Activated CD8-positive, alpha-beta memory T cell treated with anti-CD3 and anti-CD28 coated beads for 24 hours (primary cell): ENCODE measurements at places on chromosomes 3 and 15.

GRCh38 chr3:184630861-184631471, 69.4 kb downstream of the EPHB3 start:
- no peak for DNase-seq

DNA sequence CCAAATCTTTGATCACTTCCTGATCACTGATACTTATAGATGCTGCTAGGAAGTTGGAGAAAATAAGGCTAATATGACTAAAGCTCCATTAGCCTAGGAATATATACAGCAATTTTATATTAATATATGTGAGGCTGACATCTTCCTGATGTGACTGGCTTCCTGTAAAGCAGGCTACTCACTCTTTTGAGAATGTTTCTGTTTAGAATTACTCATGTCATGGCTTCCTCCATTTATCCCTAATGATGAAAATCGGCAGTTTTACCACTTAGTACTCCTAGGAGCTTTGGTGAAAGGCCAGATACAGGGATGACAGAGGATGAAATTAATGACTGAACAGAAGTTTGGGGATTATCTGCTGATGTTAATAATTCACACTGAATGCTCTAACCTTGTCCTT, 3.9 kb upstream of the MAP1A start:
- DNase-seq, result no peak

- DNase-seq, result peak; percentile 4
These were observed 52.6 kb upstream of the RASA2 start for GRCh38 chr3:141434255-141434654.

GRCh38 chr15:70068783-70069565, 28.7 kb downstream of the TLE3 start:
- no peak for DNase-seq

DNA sequence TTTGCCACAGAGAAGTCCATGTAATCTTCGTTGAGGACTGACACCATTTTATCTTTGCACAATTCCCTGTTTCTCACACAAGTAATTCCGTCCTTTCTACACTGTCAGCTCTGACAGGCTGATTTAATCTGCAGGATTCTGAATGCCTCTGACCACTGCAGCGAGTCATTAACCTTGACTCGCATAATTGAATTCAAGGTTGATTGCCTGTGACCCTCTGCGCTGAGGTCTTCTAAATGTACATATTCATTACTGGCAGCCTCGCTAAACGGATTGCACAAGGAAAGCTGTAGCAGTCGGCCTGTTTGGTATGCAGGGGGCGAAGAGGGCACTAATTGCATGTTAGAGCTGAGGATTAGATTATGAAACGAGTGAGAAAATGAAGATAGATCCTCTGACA, 147.8 kb downstream of the SHOX2 start:
- DNase-seq, result no peak

- no peak for DNase-seq
These were observed 7.4 kb upstream of the SLC6A1 start for GRCh38 chr3:10985181-10985580.

- DNase-seq, result no peak
These were observed 100.3 kb upstream of the TPRG1 start for GRCh38 chr3:189071446-189071845.

GRCh38 chr3:190155752-190156151, 35.1 kb upstream of the P3H2 start:
- DNase-seq, result no peak

- peak; percentile 62 for DNase-seq
These were observed 18.8 kb upstream of the SSUH2 start for GRCh38 chr3:8663177-8664061.

- no peak for DNase-seq
These were observed 23.9 kb upstream of the TRA2B start for GRCh38 chr3:185961675-185962232.

- DNase-seq, result no peak
These were observed 14.5 kb downstream of the CDV3 start for GRCh38 chr3:133588035-133588434.

- no peak for DNase-seq
These were observed 300.6 kb downstream of the SATB1 start for GRCh38 chr3:18124501-18124900.

GRCh38 chr15:52103217-52104207, 9.1 kb downstream of the BCL2L10 start:
- DNase-seq, result no peak

DNA sequence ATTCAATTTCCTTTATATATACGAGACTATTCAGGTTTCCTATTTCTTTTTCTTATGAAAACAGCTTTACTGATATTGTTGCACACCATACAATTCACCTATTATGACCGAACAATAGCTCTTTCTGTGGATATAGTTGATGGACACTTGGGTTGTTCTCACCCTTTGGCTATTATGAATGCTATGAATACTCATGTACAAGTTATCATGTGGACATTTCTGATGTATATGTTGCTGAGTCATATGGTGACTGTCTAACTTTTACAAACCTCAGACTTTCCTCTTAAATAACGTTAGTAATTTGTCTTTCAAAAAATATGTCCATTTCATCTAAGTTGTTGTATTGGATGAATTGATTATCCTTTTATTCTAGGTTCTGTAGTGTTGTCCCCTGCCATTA, 15.7 kb upstream of the USF3 start:
- DNase-seq, result no peak

DNA sequence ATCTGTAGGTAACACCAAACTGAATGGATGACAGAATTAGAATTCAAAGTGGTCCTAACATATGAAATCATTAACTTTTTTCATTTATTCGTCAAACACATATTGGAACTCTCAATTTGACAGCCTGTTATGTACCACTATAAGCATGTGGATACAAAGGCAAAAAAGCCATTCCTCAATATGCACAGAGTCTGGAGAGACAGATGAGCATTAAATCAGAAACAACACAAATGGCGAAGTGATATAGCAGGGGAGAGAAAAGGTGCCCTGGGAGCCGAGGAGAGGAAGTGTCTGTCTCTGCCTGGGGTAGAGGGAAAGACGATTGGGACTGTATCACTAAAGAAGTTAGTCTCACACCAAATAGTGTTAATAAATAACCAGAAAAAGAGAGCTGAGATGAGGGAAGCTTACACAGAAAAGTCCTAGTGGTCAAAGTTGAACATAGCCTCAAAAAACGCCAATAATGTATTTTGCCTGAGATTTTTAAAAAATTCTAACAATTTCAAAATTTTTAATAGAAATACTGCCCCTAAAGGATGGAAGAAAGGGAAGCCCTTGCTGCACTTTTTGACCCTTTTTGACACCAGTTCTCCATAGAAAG, 417.5 kb downstream of the TUSC7 start:
- DNase-seq, result no peak

DNA sequence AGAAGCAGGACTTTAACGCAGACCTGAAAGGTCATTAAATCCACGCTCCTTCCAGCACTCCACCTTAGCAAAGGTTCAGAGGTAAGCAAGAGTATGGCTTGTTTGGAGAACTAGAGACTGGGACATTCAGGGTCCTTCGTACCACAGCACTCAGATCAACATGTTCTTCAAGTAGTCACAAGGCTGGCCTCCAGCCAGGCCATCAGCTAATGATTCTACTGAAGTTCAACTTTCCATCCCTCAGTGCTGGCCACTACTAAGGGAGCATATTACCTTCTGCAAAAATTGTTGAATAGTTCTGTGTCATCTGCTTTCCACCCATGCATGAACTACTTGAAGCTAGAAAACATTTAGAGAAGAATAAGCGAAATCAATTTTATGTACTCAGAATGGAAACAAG, 17.6 kb downstream of the CD200R1L start:
- no peak for DNase-seq

GRCh38 chr3:105869531-105869833, 670 bp upstream of the CBLB start:
- DNase-seq, result no peak

DNA sequence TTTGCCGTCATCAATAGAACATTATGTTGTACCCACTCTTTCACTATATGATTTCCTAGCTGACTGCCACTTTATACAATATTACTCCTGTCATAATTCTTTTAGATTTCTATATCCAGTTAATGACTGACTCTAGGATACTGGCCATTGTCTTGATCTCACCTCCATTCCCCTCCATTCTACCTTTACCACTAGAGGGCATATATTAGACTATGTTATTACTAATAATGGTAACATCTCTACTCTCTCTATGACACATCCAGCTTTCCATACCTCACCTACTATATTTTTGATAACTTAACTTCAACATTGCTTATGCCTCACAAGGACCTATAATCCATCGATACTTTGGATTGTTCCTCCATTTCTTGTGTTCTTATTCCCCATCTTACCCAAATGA, 31.4 kb upstream of the POU1F1 start:
- no peak for DNase-seq

- DNase-seq, result peak; percentile 69
These were observed at the start of gene CAMKV for GRCh38 chr3:49869525-49870126. Gene CAMKV (minus strand): TSS chr3:49869906. CDS start chr3:49862388, 7,518 bp downstream.

GRCh38 chr3:64805248-64805647, 117.4 kb upstream of the ADAMTS9 start:
- DNase-seq, result no peak

- DNase-seq, result no peak
These were observed 43.5 kb upstream of the NTRK3 start for GRCh38 chr15:88300089-88300488.

DNA sequence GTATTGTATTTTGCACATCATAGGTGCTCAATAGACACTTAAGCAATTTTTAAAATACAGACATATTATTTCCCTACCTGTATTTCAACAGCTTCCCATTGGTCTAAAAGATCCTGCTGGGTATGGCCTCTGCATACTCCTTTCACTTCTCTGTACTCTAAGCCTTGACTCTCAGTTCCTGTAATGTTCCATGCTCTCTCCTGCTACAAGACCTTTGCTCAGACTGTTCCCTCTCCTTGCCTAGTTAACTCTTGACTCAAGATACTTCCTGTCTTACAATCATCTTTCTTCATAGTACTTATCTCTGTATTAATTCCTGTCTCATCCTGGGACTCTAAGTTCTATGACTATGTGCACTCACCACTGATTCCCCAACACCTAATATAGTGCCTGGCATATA, 1.7 kb downstream of the SCN11A start:
- DNase-seq, result no peak

DNA sequence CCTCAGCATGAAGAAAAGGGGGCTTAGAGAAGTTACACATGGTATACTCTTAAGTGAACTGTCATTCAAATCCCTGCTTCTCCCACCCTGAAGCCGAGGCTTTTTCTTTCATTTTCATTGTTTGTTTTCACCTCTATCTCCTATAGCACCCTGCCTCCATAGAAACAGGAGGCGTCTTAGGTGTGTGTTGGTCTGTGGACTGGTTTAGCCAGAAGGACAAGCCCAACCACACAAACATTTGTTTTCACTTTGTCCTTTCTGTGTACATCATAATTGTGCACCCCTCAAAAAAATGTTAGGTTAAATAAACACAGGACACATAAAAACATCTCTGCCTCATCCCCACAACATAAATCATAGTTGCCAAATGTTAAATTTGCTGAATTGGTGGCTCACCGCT, 73.3 kb upstream of the UBE2E2 start:
- DNase-seq, result no peak

GRCh38 chr3:71955240-71956068, 170.5 kb upstream of the PROK2 start:
- peak; percentile 67 for DNase-seq

GRCh38 chr15:75891895-75892294, 11.8 kb upstream of the FBXO22 start:
- DNase-seq, result no peak

DNA sequence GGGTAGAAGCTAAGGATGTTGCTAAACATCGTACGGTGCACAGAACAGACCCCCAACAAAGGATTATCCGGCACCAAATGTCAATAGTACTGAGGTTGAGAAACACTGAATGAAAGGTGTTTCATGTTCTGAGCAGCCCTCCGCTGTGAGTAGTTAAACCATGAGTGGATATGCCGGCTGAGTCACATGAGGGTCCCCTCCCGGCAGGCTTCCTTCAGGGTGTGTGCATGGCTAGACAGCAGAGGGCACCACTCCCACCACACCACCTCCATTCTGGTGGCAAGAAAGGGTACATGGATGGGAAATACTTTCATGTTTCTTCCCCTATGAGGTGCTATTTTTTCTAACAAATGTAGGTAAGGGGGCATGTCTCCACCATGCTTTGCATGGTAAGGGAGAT, 128.3 kb upstream of the SEMA6D start:
- no peak for DNase-seq

DNA sequence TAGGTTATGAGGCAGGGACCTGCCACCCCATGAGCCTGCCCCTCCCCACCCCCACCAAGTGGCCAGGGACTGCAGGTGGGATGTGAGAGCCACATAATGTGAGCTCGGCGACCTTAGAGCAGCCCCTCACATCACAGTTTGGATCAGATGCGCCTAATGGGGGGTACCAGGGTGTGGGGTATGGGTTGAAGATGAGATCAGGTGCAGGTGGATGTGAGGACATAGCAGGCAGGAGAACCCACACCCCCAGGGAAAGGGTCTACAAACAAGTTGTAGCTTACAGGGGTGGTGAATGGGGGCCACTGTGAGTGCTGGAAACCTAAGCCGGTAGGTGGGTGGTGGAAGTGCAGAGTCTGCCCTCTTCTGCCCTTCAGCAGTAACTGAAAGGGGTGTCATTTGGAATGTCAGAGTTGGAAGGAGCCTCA, 94.0 kb downstream of the CORO2B start:
- no peak for DNase-seq

- no peak for DNase-seq
These were observed 83.3 kb downstream of the GLDN start for GRCh38 chr15:51424780-51425179.

DNA sequence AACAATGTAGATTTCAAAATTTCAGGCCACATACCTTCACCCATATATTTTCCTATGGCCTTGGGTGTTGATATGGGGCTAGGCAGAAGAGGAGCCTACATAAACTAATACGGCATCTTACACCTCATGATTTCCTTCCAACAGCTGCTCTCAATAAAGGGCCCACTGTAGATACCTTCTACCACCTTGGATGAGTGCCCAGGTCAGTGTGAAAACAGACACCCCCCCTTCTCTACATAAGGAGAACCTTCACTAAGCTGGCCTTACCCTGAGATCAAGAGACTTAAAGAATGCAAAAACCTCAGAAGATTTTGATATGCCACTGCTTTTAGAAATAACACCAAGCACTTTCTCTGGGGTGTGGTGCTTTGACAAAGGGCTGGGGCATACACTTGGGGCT, 42.7 kb downstream of the SH3BP5 start:
- DNase-seq, result no peak

- DNase-seq, result peak; percentile 100
These were observed at the start of the genes HTD2 and RPP14 for GRCh38 chr3:58305882-58306711. Gene HTD2 (plus strand): TSS chr3:58306520. CDS start chr3:58317614, 11,094 bp downstream. Gene RPP14 (plus strand): TSS chr3:58306245. CDS start chr3:58310330, 4,085 bp downstream.

DNA sequence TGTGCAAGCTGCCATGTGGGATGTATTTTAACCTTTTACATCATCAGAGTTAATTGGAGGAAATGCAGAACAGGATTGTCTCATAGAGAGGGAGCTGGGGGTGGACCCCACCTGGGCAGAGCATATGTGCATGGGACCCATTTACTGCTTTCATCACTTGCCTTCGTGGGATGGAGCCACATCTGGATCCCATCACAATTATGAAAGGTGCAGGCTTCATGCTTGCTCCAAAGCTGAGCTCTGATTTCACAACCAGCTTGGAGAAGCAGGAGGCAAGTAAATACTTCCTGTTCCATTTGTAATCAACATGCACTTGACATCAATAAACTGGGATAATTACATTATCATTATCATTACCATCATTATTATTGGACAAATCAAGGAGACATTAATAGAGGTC, 161.9 kb downstream of the ALDH1A2 start:
- DNase-seq, result no peak

GRCh38 chr15:29636921-29637320, 185.3 kb downstream of the TJP1 start:
- no peak for DNase-seq
